Neural crest cell (in vitro differentiated cells): ENCODE measurements at places on chromosomes 7 and 10. TPM values are rescaled to one million over a fixed set of nuclear protein-coding genes. Genes with fewer than 3 reads are reported as not detected.
A peak's percentile ranks its signal among the peaks of the same experiment; 100 is the strongest.

DNA sequence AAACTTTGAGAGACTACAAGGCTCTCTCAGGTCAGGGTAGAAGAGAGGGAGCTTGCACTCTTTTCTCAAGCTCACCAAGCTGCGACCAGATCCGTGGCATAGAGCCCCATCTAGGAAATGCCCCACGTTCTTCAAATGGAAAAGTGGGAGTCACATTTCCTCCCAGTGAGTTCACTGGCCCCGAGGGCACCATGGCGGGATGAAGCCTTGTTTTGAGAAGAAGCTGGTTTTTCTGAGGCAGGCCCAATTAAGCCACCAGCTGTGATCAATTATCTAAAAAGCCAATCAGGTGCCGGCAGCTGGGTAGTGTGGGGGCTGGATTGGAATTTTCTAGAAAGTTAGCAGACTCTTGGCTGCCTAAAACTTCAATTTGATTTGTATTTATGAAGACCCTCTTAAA, 101.4 kb downstream of the ZNF365 start:
- no peak for DNase-seq

DNA sequence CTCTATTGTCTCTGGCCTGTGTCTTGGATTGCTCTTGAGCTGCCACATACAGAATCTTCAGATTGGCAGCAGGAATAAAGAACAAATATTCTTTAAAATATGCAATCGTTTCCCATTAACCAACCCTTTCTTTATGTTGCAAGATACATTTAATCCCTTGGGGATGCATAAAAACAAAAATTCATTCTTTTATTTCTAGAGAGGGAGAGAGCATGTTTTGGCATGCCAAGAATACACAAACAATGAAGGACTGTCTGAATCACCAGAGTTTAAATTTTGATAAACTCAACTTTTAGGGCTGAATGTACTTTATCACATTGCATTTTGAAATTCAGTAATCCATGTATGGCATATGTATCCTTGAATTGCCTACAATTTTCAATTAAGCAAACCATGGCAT, 154.3 kb upstream of the SEMA3D start:
- DNase-seq, result no peak

DNA sequence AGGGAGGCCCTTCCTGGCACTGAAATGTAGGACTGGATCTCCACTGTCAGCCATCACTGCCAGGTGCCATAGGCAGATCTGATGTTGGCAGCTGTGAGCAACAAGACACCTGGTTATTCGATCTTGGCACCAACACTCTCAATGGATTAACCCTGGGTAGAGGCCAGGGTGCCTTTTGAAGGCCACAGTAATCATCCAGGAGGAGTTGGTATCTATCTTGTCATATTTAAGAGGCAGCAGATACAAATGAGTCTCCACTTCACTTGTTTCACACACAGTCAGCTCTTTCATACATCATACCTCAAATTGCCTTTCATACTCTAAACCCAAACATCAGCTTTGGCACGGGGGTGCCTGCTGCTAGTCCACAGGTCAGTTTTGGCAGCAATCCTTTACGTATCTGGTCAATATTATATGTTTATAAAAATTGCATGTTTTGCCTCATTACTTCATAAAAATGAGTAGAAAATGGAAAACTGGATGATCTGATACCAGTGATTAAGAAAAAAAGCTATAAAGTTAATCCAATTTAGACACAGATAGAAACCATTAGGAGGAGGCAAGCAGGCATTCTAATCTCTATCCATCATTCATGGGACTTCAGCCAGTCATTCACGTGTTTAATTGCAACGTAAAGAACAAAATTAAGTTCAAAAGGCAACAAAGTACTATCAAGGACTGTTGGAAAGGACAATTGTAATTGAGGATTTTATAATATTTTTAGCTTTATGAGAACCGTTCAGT, 12.7 kb upstream of the CACUL1 start:
- no peak for DNase-seq

GRCh38 chr10:34966451-34966850, 123.7 kb downstream of the CUL2 start:
- DNase-seq, result no peak

DNA sequence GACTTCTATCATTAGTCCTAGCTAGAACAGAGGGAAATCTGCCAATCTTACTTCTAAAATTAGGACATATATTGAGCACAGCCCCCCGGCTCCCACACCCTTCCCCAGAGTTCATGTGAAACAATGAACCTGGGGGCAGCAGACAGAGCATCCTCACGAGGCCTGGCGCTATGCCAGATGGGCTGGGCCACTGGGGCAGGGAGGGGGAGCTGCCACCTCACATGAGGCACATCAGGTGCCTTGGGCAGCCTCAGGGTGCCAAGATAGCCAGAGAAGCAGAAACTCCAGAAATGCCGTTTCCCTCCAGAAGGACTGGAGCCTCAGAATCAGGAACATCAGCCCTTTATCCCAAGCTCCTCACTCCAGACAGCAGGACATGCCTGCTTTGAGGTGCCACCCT, 92.8 kb upstream of the LANCL2 start:
- DNase-seq, result no peak

DNA sequence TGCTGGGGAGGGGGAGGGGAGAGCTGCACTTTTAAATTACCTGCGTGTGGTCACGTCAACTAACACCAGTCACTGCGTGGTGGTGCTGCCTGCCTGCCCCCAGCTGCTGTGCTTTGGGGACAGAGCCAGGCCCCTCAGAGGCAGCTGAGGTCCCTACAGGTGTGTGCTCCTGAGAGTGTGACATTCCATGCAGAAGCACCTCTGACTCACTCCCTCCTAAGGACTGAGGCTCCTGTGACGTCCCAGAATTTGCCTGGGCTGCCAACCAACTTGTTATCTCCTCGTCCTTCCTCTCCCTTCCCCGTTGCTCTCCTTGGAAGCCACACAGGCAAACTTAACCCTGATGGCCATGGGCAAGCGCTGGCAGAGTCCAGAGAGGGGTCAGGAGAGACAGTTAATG, 563.0 kb downstream of the PARD3 start:
- DNase-seq, result no peak

- no peak for DNase-seq
These were observed 616.9 kb upstream of the FOXK1 start for GRCh38 chr7:4065190-4065589.

GRCh38 chr10:124990671-124991625, 49.0 kb downstream of the ZRANB1 start:
- DNase-seq, result no peak

- DNase-seq, result peak; percentile 26
These were observed 14.0 kb upstream of the RALA start for GRCh38 chr7:39609113-39609934.

- DNase-seq, result no peak
These were observed 4.7 kb upstream of the NRCAM start for GRCh38 chr7:108460964-108461363.

DNA sequence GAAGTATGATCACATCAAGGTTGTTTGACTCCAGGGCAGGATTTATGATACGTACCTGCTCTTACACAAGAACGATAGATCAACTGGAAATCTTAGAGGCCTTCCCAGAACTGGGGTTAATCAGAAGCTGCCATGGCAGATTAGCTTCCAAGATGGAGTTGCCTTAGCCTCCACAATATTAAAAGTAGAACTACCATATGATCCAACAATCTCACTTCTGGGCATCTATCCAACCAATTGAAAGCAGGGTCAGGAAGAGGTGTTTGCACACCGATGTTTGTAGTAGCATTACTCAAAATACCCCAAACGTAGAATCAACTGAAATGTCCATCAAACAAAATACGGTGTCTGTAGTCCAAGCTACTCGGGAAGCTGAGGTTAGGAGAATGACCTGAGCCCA, 6.6 kb downstream of the PILRB start:
- no peak for DNase-seq

GRCh38 chr7:90660100-90660499, 64.0 kb downstream of the CDK14 start:
- DNase-seq, result no peak

GRCh38 chr7:47751043-47751442, 169.1 kb upstream of the TNS3 start:
- DNase-seq, result no peak

DNA sequence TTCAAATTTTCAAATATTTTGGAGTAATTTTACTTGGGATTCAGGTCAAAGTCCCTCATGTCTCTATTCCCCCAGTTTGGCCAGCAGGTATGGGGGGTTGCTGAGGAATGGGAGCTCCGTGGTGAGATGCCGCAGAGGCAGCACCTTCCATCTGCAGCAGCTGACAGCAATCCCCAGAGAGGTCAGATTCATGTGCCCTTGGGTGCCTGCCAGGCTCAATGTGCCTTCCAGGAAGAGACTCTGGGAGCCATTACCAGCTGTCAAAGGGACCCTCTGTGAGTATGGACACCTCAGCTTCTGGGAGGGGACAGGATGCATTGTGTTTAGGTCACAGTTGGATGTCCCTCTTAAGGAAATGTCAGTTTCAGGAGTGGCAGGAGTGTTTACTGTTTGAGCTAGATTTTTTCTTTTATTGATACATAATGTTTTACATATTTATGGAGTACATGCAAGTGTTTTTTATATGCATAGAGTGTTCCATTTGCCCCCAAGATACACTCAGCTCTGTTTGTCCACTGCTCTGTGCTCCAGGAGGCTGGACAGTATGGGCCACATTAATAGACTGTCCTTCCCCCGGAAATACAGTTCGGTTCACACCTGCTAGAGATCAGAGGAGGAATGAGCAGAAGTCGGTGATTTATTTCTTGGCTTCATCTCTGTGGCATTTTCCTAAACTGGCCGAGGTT, 75.3 kb upstream of the GRB10 start:
- DNase-seq, result no peak

DNA sequence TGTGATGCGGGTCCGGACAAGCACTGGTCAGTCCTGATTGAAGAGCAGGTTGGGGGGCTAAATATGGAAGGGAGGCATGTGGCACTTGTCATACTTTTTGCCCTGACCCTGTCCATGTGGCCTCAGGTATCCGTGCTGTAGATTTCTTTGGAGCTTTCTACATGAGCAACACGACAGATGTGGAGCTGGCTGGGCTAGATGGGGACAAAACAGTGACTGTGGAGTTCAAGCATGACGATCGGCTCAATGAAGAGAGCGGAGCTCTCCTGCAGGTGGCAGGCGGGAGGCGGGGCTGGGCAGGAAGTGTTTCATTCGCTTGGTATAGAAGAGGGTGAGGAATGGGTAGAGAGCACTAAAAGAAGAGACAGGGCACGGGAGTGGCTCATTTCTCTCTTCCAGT, 13.0 kb upstream of the CHCHD1 start:
- no peak for DNase-seq

DNA sequence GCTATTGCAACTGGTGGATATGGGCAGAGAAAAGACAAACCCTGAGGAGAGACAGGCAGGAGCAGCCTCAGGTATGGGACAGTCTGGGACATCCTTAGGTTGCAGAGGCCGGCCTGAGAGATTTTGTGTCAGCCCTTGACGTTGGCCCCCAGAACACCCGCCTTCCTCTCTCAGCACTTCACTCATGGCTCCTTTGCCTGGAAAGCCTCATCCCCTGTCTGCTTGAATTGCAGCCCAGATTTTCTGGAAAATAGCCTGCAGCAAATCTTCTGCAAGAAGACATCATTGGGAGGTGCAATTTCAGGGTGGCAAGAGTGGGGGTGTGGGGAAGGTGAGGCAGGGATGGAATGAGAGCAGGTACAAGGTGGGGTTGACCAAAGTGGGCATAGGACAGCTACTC, 2.2 kb upstream of the FRMD4A start:
- DNase-seq, result no peak

- no peak for DNase-seq
These were observed 27.1 kb upstream of the TTYH3 start for GRCh38 chr7:2604608-2605174.

GRCh38 chr7:27730112-27730511, 9.8 kb upstream of the TAX1BP1 start:
- no peak for DNase-seq

GRCh38 chr10:21449288-21449966, 76.1 kb downstream of the SKIDA1 start:
- DNase-seq, result no peak

GRCh38 chr7:71661671-71662224, 529.8 kb downstream of the GALNT17 start:
- DNase-seq, result no peak

- no peak for DNase-seq
These were observed 82.7 kb downstream of the SLC25A13 start for GRCh38 chr7:96238976-96239766.

DNA sequence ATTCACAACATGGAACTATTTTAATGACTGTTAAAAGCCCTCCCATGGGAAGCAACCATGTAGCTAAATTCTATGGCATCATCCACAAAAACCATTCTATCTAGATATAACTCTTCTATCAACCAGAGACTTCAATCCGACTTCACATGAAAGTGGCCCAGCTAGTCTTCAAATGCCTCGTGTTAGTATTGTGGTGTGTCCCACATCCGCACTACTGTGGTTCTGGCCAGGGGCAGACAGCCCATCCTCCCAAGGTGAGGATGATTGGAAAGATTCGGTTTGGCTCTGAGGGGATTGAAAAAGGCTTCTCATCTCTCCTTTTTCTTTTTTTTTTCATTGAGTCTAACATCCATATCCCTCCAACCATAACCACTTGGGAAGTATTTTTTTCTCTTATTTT, 253.0 kb upstream of the KLF6 start:
- no peak for DNase-seq

GRCh38 chr7:123305840-123306375, 106.1 kb upstream of the SLC13A1 start:
- no peak for DNase-seq

DNA sequence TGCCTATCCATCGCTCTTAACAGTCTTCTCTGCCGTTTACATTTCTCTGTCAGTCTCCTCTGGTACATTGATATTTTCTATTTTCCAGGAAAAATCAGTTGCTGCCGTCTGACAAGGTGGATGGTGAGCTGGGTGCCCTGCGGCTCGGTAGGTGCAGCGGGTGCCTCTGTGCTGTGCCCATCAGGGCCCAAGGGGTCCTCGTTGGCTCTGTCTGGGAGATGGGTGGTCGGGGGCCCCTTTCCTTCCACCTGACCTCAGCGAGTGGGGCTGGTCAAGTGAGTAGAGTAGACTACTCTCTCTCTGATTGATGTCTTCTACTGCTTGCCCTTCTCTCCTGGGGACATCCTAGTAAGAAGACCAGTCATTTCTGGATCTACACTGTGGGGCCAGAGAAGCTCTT, 57.4 kb downstream of the MINDY4 start:
- no peak for DNase-seq

GRCh38 chr10:35913628-35914027, 271.5 kb upstream of the FZD8 start:
- no peak for DNase-seq

DNA sequence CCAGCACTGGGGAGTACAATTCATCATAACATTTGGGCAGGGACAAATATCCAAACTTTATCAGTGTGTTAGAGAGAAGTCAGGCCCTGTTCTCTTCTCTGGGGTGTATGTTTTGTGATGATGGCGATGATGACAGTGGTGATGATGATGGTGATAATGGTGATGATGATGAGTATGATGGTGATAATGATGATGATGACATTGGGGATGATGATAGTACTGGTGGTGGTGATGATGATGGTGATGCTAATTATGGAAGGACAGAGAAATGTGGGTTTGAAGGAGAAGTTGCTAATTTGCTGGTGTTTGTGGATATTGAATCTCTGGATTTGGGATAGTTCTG, 64.0 kb downstream of the CAMK1D start:
- DNase-seq, result no peak

The PRKG1 gene
- total RNA-seq, result 4.4 and 4.5 TPM in 2 replicates

The ADARB2 gene
- total RNA-seq, result 1.6 and 1.8 TPM in 2 replicates

The ICA1 gene
- 3.5 and 4.2 TPM in 2 replicates for total RNA-seq

The NEUROG3 gene
- total RNA-seq, result 0.43 and 0.91 TPM in 2 replicates

The NXPH1 gene
- total RNA-seq, result 1.0 and 1.1 TPM in 2 replicates

The OR6B1 gene
- not detected in 2 replicates for total RNA-seq

The CUZD1 gene
- total RNA-seq, result not detected in 2 replicates

The VGF gene
- total RNA-seq, result 8.7 and 9.1 TPM in 2 replicates

The ADRB1 gene
- total RNA-seq, result 0.07 and 0.14 TPM in 2 replicates

The TMED4 gene
- 87.2 and 88.9 TPM in 2 replicates for total RNA-seq

The CTTNBP2 gene
- 9.9 and 12.5 TPM in 2 replicates for total RNA-seq
